ENCODE measurements at places on chromosomes 6 and 20.

DNA sequence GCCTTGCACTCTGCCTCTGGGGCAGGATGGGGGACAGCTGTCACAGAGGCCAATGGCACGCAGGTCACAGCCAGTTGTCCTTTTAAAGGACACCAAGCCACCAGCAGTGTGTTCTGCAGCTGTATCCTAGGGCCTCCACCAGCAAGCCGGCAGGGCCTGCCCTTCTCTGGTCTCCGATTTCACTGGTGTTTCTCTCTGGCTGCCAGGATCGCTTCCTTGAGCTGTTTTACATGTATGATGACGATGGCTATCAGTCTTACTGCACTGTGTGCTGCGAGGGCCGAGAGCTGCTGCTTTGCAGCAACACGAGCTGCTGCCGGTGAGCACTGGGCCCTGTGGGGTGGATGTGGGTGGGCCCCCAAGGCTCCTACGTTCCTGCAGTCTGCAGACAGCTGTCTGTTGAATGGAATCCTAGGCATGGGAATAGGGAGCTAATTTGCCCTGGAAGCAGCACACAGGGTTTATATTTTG, 22.7 kb upstream of the MAPRE1 start:
- DNase-seq = no peak

DNA sequence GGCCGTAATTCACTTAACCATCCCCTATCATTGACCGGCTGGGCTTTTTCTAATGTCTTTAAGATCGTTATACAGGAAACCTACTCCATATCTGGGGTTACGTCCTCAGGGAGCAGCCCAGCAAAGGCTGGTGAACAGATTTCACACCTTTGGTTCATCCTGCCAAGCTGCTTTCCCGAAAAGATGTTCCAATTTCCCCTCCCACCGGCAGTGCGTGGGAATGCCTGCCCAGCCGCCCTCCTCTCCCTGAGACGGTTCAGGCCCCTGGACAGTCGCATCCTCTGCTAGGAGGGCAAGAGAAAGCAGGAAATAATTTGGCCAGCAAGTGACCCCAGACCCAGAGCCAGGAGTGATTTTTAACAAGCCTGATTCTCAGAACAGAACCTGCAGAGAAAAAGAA, 16.3 kb downstream of the SIRPA start:
- DNase-seq = no peak

DNA sequence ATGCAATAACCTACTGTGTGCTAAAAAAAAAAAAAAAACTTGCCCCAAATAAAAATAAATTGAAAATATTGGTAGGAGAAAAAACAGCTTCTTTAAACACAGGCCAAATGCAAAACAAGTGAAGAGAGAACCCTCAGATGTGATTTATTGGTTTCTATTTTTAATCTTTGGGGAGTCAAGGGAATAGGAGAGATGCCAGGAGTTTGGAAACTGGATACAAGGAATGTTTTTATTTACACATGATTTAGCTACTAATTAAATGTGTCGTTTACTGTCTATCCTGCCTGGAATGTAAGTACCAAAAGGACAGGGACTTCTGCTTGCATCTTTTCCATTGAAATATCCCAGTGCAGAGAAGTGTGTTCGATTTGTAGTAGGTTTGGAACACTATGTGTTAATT, 810.7 kb downstream of the MAFB start:
- DNase-seq = no peak

- DNase-seq = no peak
Measured at GRCh38 chr20:13173201-13173600, 47.9 kb upstream of the ISM1 start.

GRCh38 chr20:42360621-42361020, 742.4 kb upstream of the CHD6 start:
- no peak for DNase-seq

GRCh38 chr6:157791450-157791849, 31.6 kb upstream of the SNX9 start:
- no peak for DNase-seq

- no peak for DNase-seq
Measured at GRCh38 chr6:12335131-12335527, 45.0 kb downstream of the EDN1 start.

- no peak for DNase-seq
Measured at GRCh38 chr6:105592329-105592728, 189.4 kb upstream of the PREP start.

DNA sequence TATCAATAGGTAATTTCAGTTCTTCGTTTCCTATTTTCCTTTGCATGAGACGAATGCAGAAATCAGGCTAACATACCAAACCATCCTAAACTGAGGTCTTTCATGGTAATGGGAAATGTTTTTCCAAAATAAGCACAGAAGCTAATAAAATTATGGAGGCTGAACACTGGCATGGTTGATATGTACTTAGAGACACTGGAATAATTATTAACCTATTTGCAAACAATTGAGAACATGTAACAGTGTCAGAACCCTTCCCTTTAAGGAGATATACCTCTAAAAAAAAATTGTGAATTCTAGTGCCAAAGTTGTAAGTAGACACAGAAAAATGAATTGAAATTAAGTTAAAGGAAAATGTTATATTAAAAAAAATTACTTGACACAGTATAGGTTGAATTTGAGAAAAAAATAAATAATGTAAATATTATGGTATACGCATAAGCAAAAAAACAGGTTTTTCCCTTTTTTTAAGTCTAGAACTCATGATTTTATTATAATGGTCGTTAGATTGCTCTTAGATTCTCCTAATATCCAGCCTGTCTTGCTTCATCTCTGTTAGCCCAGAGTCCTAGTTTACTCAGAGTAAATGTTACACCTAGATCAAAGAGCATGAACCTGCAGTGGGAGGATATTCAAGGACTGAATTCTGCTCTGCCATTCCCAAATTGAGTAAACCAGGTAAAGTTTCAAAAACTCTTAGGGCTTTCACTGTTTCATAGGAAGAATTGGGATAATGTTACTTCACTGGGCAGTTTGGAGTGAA, 1.7 kb downstream of the SLC17A2 start:
- DNase-seq = no peak

DNA sequence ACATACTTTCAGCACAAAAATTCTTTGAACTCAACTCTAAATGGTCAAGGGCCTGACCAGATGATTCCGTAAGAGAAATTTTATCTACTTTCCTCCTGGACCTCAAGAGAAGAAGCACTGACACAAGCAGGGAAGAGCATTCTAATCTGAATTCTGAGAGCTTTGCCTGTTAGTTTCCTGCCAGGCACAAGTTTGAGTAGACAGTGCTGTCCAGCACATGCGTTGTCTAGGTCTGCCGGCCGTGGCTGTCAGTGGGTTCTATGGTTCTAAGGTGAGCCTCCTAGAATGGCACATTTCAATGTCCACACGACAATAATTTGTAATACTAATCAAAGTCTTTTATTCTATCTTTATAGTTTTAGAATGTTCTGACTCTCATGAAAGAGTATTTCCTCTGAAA, 91.9 kb downstream of the RFPL4B start:
- no peak for DNase-seq

GRCh38 chr20:22470620-22471026, 113.7 kb downstream of the FOXA2 start:
- no peak for DNase-seq

DNA sequence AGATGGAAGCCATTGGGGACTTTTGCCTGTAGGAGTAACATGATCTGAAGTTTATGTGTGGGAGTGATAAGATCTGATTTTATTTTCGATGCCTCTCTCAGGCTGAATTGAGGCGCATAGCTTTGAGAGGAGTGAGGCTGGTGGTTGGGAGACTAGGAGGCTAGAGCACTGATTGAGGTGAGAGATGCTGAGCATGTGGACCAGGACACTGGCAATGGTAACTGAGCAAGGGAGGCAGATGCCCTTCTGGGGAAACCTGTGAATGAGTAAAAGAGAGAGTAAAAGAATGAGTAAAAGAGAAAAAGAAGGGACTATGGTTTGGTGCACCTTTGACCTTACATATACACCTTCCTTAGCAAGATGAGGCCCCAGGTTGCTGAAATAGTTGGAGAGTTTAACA, 3.0 kb downstream of the RRP36 start:
- no peak for DNase-seq

- DNase-seq = no peak
Measured at GRCh38 chr6:20498041-20498385, 36.2 kb upstream of the CDKAL1 start.

GRCh38 chr20:62957136-62958117, 4.9 kb downstream of the SLC17A9 start:
- no peak for DNase-seq

DNA sequence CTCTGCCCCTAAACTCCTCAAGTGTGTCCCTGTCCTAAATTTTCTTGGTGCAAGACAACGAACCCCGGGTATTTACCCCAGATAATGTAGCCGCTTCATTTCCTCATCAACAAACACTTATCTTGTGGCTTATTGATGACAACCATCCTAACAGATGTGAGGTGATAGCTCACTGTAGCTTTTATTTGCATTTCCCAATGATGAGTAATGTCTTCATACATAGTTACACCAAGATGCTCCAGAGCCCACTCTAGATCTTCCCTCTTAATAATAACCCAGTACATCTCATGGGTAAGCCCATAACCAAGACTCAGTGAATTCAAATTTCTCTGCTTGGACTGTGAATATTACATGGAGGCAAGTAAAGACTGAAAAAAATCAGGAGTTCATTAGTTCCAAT, 48.2 kb upstream of the BEND6 start:
- DNase-seq = no peak

DNA sequence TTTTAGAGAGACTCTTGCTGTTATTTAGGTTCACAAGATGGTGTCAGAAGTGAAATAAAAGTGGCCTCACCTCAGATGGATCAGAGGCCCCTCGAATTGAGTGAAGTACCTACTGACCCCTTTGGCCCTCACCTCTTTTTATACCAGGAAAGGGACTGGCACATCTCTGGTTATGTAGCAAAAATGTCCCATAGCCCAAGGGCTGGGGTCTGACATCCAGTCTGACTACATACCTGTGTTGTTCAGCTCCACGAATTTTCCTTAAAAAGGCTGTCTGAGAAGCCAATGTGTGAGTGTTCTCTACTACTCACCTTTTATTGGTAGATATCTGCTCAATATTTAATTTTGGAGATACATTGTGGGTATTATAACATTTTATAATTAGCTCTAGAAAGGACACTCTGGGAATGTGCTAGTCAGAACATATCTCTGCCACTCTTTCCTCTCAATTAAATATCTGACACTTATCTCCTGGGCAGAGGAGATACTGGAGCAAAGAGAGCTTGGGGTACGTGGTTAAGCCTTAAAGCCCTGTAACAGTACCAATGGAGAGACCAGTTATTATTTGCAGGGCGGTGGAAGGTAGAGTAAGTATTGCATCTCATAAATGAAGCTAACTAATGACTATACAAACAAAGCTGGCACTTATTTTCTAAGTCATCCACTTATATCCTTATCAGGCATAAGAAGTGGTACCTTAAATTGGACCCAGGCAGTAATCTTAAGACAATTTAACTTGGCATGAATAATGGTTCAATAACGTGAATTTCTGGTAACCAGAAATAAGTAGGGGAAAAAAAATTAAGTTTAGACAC, 20.0 kb upstream of the IL22RA2 start:
- DNase-seq = no peak

- DNase-seq = no peak
Measured at GRCh38 chr6:12656906-12657305, 59.7 kb upstream of the PHACTR1 start.

DNA sequence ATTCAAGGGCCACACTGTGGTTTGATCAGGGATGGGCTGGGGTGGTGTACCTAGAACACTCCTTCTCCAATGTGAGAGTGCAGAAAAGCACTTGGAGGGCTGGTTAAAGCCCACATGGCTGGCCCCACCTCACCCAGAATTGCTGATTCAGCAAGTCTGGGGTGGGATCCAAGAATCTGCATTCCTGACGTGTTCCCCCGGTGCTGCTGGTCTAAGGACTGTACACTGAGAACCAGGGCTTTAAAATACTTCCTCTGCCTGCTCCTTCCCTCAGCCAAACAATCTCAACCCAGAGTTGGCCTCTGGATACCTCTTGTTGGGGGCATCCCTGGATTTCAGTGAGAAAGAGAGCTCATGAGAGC, 13.4 kb upstream of the OCSTAMP start:
- no peak for DNase-seq

- no peak for DNase-seq
Measured at GRCh38 chr6:132392270-132392646, 9.0 kb downstream of the MOXD1 start.

- DNase-seq = no peak
Measured at GRCh38 chr20:35243986-35244385, 17.5 kb downstream of the MMP24 start.

- DNase-seq = no peak
Measured at GRCh38 chr20:62822788-62823651, 6.2 kb downstream of the COL9A3 start.

- DNase-seq = no peak
Measured at GRCh38 chr6:161406646-161407045, 132.8 kb upstream of the AGPAT4 start.

DNA sequence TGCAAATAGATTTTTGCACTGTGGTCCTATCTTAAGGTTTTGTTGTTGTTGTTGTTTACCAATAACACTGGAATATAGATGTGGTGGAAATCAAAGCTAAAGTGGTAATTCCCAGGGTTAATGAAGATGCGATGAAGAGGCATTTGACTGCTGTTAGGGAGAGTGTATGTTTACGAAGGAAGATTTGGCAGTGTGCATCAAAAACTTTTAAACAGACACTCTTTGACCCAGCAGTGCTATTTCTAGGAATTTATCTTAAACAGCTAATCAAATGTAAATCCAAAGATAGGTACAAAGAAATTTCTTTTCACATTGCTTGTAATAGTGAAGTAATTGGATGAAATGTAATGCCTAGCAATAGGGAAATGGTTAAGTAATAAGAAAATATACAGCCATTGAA, 34.0 kb downstream of the KDM1B start:
- no peak for DNase-seq

- no peak for DNase-seq
Measured at GRCh38 chr6:157660414-157660813, 162.6 kb upstream of the SNX9 start.

DNA sequence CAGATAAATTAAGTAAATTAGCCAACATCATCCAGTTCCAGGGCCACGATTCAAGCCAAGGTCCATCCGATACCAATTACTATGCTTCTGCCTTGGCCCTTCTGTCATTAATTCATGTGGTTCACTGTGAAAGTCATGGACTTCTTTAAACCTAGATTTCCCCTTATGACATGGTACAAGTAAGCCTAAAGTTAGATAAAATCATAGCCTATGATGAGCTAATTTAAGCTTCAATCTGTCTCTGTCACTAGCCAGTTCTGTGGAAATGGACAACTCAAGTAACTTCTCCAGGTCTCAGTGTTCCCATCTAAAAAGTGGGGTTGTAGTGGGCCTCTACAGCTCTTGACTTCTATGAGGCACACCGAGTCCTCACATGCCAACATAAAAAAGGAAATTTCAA, 225.5 kb upstream of the MARCKS start:
- no peak for DNase-seq

GRCh38 chr6:66556936-66557335, 849.9 kb upstream of the EYS start:
- DNase-seq = no peak

- DNase-seq = no peak
Measured at GRCh38 chr6:71886184-71887005, at the start of gene RIMS1. Gene RIMS1, plus strand, starts transcription at chr6:71886550. Its CDS starts 474 bp downstream, at chr6:71887024.
